ENCODE measurements at places on chromosomes 4 and X.

DNA sequence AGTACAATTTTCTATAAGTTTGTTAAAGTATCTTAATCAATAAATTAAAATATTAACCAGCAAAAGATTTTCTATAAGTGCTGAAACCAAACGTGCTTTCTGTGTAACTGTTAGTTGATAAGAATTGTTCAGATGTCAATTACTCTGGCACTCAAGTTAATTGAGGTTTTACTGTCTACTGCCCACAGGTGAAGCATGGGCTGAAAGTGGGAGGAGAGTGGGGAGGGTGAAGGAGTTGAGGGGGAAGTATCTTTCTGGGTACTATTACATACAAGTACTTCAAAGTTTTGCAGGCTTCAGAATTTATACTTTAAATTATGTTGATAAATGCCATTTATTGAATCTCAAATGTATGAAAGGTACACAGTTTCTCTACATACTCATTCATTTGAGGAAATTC is 19.1 kb upstream of the CXCL3 start:
- no peak for DNase-seq

DNA sequence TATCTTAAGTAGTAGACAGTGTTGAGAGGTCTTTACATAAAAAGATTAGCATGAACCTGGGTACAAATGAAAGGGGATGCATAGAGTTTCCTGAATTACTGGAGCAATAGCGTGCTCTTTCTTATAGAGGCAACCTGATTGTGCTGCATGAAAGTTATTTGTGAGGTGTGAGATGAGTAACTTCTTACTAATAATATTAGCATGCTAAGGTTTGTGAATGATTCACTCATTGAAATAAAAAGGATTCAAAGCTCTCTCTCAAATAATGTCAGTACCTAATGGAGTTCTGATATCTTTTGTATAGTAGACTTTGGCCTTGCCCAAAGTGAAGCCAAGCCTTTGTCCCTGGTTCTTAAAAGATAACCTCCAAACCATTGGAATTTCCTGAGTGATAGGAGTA is 131.0 kb upstream of the CXXC4 start:
- no peak for DNase-seq

DNA sequence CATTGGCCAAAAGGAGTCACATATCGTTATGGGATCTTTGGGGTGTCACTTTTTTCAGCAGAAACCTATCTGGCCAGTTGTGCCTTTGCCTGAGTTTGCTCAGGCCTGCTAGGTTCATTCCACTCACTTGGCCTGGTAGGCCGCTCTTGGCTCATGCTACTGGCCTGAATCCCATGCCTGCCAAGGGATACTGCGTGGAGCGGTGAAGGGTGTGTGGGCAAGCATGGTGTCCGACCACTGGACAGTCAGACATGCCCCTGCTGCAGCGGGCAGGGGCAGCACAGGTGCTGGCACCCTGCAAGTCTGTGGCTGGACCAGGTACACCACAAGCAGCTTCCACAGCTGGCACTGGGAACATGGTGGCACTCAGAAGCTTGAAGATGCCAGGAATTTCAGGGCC is 11.3 kb upstream of the PPM1K start:
- DNase-seq, result no peak

GRCh38 chr4:86967073-86967472 is 32.3 kb downstream of the AFF1 start:
- no peak for DNase-seq

DNA sequence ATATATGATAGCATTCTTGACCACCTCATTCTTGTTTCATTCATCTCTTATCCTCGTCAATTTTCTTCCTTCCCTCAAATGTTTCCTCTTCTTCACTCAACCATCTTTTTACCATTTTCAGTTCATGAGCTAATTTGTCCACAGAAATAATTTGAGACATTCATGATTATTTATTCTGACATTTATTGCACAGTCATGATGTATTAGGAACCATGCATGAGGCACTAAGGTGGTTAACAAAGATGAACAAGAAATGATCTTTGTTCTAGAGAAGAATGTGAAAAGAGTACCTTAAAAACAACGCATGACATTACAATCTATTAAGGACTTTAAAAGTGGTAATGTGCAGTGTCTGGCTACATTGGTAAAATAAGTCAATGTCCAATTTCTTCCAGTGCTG is 27.9 kb downstream of the TEC start:
- DNase-seq, result no peak

DNA sequence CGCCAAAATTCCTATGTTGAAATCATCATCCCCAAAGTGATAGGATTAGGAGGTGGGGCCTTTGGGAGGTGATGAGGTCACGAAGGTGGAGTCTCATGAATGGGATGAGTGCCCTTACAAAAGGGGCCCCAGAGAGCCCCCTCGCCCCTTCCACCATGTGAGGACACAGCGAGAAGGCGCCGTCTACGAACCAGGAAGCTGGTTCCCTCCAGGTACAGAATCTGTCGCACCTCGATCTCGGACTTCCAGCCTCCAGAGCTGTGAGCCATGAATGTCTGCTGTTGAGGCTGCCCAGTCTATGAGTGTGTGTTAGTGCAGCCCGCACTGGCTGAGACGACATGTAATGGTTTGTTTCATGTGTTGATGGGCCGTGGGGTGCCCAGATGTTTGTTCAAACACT is 60.3 kb downstream of the PRKX start:
- no peak for DNase-seq

- no peak for DNase-seq
Observed at GRCh38 chrX:56069299-56069931, 162.7 kb upstream of the KLF8 start.

Data from activated CD4-positive, alpha-beta T cell treated with anti-CD3 and anti-CD28 coated beads, Interleukin-2, amount 50 U/mL, for 48 hours (primary cell).